Activated naive CD4-positive, alpha-beta T cell treated with anti-CD3 and anti-CD28 coated beads, Interleukin-2, amount 50 U/mL, for 72 hours (primary cell): ENCODE measurements at places on chromosomes 1 and 21.

DNA sequence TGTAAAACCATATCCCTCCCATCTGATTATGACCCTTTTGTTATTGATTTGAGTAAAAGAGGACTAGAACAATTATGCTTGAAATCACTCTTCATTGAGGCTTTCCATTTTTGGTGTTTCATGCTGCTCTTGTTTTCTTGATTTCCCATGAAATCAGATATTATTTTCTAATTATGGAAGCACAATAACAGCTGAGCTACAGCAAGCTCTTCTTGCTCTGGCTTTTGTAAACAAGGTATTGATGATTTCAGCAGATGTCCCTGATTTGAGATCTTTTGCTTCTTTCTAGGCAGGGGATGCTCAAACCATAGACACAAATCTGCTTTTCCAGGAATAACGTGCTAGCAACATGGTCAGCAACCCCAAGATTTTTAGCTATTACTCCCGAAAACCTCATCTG lies 607.8 kb downstream of the NCAM2 start:
- no peak for DNase-seq

DNA sequence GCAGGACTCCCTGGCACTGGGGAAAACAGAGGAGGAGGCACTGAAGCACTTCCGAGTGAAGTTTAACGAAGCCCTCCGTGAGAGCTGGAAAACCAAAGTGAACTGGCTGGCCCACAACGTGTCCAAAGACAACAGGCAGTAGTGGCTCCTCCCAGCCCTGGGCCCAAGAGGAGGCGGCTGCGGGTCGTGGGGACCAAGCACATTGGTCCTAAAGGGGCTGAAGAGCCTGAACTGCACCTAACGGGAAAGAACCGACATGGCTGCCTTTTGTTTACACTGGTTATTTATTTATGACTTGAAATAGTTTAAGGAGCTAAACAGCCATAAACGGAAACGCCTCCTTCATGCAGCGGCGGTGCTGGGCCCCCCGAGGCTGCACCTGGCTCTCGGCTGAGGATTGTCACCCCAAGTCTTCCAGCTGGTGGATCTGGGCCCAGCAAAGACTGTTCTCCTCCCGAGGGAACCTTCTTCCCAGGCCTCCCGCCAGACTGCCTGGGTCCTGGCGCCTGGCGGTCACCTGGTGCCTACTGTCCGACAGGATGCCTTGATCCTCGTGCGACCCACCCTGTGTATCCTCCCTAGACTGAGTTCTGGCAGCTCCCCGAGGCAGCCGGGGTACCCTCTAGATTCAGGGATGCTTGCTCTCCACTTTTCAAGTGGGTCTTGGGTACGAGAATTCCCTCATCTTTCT lies 75.5 kb downstream of the PIK3CD start:
- DNase-seq: no peak

DNA sequence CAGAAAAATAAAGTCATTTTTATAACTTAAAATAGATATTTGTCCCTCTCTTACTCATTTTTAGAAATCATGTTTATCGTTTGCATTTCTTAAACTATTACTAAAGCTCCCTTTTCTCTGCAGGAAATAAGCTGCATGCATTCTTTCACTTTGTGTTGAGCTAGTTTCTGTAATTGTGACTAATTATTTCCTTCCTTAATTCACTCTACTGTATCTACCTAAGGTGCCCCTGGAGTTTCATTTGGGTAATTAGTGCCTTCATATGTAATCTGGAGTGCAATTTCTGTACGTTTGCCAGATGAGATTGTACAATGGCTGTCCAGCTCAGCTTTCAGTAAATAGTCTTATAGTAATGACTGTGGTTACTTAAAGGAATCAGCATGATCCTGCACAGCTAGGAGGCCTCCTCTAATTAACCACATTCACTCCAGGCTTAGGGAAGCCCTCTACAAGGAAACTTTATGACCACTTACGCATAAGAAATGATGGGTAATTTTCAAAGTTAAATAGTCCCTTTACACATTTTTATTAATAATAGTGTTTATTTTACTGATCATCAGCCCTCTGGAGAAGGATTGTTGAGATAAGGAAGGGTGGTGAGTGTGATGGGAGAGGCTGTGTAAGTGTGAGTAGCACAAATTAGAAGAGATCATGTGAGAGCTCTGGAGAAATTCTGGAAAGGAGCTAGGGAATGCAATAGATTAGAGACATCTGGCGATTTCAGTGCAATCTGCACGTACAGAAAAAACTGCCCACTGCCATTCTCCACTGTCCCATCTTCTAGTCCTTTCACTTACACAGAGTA lies 86.8 kb downstream of the LRRC8C start:
- no peak for DNase-seq

- no peak for DNase-seq
Measured at GRCh38 chr1:9233241-9233941, 1.2 kb upstream of the H6PD start.

DNA sequence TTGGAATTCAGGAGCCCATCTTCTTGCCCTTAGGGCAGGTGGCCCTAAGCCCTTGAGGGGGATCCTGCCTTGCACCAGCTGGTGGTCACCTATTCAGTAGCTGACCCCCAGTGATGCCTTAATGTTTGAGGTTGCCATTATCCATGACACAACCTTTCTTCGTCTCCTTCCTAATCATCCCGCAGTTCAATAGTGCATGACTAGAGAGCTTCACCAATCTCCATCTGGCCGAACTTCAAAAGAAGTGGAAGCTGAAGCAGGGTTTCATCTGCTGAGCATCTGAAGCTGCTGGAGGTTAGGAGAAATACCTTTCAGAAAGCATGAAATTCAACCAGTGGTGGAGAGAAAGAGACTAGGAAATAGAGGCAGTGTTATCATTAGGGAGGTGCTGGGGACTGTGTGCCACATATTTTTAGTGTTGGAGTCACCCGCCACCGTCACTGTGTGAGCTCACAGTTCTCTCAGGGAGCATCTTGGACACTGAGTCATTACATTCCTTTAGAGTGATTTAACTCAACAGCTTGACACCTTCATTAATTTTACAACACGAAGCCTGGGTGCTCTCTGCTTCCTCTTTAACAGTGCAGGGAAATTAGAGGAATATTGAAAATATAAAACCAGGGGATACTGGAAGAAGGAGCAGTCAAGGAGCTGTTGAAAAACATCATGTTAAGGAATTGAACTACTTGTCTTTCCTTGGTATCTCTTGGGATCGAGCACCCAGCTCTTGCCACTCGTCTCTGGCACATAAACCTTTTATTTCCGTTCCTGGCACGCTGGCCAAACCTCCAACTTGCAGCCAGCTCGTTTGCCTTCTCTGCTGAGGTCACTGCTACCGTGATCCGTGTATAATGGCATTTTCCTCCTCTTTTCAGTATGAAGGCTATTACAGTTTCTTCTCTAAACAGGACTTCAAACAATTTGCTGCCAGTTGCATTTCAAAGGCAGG lies 53.6 kb downstream of the PEX14 start:
- DNase-seq: no peak

GRCh38 chr1:36864182-36864822 lies 170.0 kb downstream of the GRIK3 start:
- no peak for DNase-seq

DNA sequence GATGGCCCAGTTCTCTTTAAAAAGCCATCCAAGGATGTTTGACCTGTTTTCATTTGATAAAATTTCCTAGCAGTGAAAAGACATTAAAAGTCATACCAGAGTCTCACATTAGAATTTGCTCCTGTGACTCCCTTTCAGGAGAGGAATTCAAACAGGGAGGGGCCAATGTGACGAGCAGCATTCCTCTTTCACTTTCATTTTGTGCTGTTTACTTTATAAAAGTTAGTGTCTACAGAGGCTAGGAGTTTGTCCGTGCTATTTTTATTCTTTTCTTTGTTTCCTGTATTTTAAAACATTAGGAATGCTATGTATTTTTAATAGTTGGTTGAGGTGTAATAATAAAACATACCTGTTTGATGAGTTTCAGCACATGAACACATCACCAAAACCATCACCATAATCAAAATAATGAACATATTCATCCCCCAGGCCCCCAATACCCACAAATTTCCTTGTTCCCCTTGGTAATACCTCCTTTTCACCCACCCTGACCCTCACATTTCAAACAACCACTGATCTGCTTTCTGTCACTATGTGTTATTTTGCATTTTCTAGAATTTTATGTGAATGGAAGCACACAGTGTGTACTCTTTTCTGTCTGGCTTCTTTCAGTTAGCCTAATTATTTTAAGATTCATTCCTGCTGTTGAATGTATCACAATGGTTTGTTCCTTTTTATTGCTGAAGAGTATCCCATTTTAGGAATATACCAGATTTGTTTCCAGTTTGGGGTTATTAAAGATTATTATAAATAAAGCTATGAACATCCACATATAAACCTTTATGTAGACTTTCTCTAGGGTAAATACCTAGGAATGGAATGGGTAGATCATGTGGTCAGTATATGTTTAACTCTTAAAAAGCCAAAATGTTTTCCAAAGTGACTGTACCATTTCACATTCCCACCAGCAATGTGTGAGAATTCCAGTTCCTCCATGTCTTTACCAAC lies 129.5 kb downstream of the TENT5C start:
- no peak for DNase-seq

DNA sequence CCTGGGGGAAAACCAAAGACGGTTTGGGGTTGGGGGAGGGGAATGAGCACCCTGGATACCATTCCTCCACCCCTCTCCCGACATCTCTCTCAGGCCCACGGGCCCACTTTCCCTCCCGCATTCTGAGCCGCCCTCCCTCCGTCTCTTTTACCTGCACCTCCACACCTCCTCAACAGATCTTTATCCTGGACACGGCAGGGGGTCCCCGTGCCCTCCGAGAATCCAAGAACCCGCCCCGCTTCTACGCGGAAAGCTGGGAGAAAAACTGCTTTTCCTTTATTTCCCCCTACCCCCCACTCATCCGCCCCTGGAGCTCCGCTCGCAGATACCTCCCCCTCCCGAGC lies 108.8 kb downstream of the NAV1 start:
- no peak for DNase-seq

DNA sequence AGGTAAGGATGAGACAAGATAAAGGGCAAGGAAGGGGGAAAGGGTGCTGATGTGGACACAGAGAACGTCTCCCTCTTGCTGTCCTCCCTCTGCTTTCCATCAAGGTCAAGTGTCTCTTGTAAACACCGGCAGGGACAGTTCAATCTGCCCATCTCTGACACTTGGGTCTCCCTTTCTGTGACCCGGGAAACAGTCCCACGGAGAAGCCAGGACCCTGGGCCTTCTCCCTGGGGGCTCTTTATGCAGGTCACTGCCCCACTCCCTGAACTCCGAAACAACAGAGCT lies 254.3 kb downstream of the LTN1 start:
- no peak for DNase-seq

- no peak for DNase-seq
Measured at GRCh38 chr1:61496501-61496900, 228.4 kb downstream of the TM2D1 start.
